ENCODE measurements at places on chromosomes 6 and 20.

DNA sequence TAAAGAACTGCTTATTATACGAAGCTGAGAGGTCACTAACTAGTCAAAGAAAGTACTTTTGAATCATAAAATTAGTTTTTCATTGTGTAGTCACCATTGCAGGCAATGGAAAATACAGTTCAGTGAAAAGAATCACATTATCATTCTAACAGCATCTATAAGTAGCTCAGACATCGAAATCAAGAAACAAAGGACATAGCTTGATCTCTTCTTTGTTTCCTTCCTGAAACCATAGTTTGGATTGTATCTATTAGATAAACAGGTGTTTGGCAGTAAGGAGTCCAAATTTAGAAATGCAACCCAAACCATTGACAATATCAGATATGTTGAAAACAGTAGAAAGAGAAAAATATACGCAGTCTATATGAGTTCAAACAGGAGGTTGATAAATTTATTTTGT, 697.3 kb downstream of the TFAP2A start:
- no peak for DNase-seq

GRCh38 chr6:165249808-165250207, 59.6 kb downstream of the C6orf118 start:
- DNase-seq: no peak

- DNase-seq: peak; percentile 91
These were observed 941 bp upstream of the SOX12 start for GRCh38 chr20:324177-325044.

DNA sequence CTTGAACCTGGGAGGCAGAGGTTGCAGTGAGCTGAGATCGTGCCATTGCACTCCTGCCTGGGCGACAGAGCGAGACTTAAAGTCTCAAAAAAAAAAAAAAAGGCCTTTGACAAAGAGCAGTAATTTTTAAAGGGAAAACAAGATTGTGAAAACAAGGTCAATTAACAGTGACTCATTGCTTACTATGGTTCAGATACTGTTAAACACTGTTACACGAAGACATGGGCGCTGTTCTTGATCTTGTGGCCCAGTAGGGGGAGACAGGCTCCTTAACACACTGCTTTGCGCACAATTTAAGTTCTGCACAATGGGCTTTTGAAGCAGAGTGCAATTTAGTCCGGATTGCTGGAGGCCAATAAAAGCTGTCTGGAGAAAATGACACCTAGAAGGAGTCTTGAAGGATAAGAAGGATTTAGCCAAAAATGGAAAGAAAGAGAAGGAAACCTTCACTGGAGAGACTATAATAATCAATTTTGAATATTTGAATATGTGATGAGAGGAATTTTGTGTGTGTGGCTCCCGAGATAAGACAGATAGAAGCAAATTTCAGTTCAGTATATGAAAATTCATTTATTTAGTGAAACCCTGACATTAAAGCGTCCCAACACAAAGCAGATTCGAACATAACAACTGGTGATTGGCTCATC, 6.0 kb upstream of the LATS1 start:
- peak; percentile 83 for DNase-seq

GRCh38 chr6:104306211-104306610, 553.5 kb downstream of the HACE1 start:
- no peak for DNase-seq

- DNase-seq: no peak
These were observed 19.0 kb downstream of the HS3ST5 start for GRCh38 chr6:114323784-114324183.

GRCh38 chr6:28977341-28978132, 27.6 kb downstream of the ZNF311 start:
- no peak for DNase-seq

- peak; percentile 70 for DNase-seq
These were observed 115.4 kb downstream of the OPRM1 start for GRCh38 chr6:154154389-154154967.

- no peak for DNase-seq
These were observed 110.1 kb downstream of the ADTRP start for GRCh38 chr6:11668455-11668854.

- no peak for DNase-seq
These were observed 237.6 kb upstream of the AFDN start for GRCh38 chr6:167588920-167589614.

GRCh38 chr6:119736296-119737021, 386.9 kb upstream of the MAN1A1 start:
- DNase-seq: no peak

GRCh38 chr6:168650671-168651111, 209.7 kb downstream of the SMOC2 start:
- DNase-seq: no peak

DNA sequence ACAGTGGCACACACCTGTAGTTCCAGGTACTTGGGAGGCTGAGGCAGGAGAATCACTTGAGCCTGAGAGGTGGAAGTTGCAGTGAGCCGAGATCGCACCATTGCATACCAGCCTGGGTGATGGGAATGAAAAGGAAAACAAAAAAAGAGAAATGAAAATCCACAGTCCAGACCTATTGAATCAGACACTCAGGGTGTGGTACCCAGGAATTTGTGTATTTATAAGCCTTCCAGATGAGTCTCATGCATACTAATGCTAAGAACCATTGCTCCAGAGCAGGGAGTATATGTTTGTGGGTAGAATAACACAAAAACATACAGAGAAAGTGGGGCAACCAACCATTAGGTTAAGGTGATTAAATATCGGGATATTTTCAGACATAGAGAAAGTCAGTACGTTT, 36.1 kb upstream of the PLCB4 start:
- DNase-seq: no peak

DNA sequence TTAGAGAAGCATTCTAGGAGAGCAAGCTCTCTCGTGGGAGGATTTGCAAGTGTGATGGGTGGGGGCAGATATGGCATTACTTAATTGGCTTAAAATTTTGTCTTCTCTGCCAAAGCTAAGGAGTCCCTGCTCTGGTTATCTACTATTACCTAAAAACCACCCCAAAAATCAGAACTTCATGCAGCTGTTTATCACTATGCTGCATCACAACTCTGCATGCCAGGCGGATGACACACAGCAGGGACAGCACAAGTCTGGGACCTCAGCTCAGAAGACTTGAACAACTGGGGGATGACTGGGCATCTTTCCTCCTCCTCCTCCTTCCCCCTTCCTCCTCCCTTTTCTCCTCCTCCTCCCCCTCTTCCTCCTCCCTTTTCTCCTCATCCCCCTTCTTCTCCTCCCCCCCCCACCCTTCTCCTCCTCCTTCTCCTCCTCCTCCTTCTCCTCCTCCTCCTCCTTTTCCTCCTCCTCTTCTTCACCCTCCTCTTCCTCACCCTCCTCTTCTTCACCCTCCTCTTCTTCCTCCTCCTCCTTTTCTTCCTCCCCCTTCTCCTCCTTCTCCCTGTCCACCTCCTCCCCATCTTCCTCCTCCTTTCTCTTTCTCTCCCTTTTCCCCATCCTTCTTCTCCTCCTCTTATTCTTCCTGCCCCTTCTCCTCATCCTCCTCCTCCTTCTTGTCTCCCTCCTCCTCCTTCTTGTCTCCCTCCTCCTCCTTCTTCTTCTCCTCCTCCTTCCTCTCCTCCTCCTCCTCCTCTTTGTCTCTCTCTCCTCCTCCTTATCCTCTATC, 218.6 kb upstream of the PMEPA1 start:
- DNase-seq: no peak

GRCh38 chr6:52725143-52725534, 38.1 kb downstream of the GSTA2 start:
- DNase-seq: peak; percentile 93

- DNase-seq: no peak
These were observed 11.2 kb upstream of the THBD start for GRCh38 chr20:23060629-23061028.

DNA sequence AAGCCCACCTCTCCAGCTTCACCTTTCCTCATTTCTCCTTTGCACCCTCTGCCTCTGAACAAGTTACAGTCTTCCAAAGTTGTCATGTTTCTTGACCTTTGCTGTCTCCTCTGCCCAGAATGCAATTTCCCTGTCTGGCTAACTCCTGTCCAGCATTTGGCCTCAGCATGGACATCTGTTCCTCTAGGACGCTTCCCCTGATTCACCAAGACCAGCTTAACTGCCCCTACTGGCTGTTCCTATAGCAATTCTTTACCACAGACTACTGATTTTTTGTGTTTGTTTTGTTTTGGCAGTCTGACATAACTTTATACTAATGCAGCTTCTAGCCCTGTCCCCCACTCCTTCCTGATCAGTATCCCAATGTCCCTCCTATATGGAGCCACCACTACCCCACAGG, 13.4 kb downstream of the GNL1 start:
- no peak for DNase-seq

DNA sequence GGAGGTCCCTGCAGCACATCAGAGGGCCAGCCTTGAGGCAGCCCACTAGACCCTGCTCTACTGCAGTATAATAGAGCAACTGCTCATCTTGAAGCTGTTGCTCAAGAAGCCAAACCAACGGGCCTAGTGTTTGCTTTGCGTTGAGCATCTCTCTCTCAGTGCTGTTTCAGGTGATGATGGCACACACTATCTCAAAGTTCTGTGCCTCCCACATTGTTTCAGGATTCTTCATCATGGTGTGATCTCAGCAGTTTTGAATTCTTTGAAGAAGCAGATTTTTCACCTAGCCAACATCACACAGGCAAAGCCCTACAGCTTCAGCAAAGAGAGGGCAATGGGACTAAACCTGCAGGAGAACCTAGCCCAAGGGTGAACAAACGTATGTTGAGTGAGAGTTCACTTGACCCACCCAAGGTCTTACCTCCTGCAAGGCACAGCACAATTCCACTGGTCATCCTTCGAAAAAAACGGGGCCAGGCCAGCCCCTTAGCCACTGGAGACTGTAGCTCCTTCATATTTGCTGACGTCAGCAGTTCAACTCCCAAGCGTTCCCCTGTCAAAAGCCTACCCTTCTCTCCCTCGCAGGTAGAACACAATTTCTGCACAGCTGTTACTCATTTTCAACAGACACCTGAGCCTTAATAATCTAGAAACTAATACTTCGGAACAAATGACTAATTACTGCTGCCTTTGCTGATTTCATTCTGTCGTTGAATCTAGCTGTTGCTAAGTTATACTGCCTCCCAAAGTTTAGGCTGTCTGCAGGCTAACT, 15.8 kb downstream of the MYB start:
- DNase-seq: no peak

DNA sequence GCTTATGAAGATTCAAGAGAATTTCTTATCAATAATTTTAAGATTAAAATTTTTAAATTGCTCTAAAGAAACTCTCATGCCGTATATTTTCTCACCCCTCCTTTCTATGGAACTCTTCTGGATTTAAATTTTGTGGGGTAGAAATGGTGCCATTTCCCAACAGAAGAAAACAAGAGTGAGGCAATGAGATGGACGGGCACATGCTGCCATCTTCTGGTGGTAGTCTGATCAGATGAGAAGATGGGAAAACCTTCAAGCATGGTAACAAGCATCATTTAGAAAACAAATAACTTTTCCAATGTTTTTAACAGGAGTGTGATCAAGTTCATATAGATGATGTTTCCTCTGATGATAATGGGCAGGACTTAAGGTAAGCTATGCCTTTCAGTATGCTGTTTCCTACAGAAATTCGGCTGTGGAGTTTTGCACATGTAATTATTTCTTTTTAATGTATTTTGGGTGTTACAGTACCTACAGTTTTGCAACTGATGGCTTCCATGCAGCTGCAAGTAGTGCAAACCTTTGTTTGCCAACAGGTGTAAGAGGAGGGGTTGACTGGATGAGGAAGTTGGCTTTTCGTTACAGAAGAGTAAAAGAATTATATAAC, 271.4 kb downstream of the EYA4 start:
- DNase-seq: peak; percentile 33

DNA sequence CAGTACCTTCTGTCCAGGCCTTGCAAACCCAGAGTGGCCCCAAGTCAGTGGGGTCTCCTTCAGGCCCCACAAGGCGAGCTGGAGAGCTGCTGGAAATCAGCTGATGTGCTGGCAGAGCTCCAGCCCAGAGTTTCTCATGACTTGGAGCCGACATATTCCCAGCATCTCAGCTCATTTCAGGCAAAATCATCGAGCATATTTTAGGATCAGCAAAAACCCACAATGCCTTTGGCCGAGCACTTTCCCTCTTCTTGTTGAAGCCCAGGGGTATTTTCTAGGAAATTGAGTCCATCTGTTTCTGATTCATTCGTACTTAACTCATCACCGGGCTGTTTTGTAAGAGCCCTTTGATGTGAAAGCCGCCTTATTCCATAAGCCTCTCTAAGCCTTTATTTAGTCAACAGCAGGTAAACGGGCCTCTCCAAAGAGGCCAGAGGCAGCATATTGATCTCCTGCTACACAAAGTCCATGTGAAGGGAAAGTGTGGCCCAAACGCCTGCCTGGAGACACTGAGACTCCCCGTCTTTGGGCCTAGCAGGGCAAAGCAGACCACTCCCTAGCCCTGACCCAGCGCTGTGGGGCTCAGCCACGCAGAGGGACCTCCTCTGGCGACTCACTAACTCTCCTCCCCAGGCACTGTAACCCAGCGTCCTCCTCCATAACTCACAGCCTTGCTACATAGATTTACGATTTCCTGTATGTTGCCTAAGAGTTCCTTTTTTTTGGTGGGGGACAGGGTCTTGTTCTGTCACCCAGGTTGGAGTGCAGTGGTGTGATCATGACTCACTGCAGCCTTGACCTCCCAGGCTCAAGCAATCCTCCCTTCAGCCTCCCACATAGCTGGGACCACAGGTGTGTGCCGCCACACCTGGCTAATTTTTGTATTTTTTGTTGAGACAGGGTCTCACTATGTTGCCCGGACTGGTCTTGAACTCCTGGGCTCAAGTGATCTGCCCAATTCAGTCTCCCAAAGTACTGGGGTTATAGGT, 12.1 kb upstream of the C20orf203 start:
- DNase-seq: no peak

GRCh38 chr6:30113841-30114240, 951 bp upstream of the TRIM31 start:
- DNase-seq: peak; percentile 71

- DNase-seq: no peak
These were observed 71.5 kb upstream of the TGM3 start for GRCh38 chr20:2224368-2224639.

DNA sequence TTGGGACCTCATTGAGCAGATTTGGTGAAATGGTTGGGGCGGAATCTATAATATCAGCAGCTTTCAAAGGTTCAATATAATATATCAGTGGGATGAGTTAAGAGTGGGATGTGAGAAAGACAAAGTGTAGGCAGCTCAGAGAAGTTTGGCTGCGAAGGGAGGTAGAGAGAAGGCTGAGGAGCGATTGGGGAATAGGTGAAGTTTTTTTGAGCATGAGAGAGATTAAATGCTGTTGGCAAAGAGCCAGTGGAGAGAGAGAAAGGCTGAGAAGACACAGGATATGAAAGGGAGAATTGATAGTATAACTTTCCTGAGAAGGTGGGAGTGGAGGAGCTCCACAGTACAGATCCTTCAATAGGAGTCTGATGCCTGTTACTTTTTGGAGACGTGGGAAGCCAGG, 12.1 kb upstream of the SERINC3 start:
- DNase-seq: no peak

DNA sequence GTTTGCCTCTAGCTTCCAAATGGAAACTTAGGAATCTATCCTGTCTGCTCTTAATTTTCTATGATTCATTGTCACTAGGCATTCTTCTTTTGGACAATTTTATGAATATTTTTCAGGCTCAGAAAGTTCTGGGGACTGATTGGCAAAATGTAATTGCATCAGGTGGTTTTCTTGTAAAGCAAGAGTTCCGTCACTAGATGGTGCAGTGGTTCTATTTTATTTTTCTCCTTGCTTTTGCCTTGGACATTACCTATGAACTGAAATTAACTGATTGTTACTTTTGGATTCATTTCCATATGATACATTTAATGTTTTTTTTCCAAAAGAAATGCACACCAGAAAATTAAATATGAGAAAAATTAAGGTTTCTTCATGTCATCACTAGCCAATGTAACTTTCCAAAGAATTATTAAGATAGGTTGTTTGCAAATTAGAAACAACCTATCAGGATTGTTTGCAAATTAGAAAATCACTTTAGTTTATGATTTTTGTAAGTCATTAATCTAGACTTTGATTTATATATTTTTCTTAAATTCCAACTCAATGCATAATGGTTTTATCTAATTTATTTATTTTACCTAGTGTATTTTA, 48.0 kb downstream of the TMEM170B start:
- peak; percentile 40 for DNase-seq
